ENCODE measurements at places on chromosomes 6 and 20.

- DNase-seq, result no peak
Measured at GRCh38 chr6:73079978-73080377, 145.3 kb downstream of the KHDC1L start.

DNA sequence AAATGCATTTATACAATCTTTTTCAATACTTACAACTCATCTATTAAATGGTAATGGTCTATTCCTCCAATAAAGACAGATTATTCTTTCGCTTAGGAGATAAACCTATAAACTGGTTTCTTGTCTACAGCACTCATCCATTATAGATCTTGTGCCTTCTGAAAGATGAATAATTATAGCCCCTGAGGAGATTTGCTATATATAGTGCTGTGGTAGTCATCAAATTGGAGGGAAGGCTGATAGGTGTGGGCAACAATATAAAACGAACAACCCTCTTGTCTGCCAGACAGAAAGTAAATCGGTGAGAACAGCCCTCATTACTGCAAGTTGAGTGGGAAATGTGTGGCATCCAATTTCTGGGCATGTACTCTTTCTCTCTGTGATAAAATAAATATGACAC, 292.5 kb upstream of the CNR1 start:
- no peak for DNase-seq

DNA sequence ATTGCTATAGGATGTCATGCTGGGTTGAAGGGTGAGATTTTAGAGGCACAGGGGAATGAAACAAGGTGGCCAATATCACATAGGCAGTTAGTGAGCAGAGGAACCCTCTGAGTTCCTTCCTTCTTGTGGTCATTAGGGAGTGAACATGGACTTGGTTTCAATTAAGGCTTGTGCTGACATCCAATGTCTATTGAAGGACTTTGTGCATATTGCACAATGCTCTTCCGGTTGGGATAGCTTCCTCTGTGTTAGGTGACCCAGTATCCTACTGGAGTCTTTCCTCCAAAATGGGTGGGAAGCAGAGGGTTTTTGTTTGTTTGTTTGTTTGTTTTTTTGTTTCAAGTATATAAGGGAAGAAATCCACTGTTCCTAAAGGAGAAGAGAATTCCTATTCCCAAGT, 98.5 kb downstream of the HDGFL1 start:
- DNase-seq, result no peak

DNA sequence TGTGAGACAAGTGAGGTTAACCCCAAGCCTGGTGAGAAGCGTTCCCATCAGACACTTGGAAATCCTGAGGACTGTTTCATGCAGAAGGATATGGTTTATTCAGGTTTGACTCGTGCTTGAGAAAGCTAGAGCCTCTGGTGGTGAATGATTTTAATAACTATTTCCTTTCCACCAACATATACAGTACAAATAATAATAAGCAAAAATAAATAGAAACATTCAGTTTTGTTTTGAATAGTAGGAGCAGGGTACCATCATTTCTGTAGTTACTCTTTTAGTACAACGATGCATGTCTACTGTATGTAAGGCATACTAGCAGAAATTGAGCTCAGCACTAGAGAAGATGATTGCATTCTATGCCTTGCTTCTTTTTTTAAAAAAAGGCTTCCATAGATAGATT, 33.5 kb downstream of the PLG start:
- no peak for DNase-seq

DNA sequence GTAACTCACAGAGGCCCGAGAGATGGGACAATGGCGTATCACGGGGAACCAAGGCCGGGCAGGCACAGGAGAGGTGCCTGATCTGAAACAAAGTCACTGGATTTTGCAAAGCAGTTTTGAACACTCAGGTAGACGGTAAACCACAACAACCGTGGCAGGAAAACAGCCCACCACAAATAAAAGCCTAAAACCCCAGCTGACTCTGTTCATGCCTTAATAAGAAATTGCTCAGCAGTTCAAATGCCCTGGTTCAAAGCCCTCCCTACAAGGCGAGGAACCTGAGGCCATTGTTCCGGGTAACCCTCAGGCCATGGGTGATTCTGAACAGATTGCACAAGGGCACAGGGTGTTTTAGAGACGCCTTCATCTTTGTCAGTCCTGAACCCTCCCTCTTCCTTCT, 114.2 kb downstream of the MAP3K7 start:
- peak; percentile 57 for DNase-seq

DNA sequence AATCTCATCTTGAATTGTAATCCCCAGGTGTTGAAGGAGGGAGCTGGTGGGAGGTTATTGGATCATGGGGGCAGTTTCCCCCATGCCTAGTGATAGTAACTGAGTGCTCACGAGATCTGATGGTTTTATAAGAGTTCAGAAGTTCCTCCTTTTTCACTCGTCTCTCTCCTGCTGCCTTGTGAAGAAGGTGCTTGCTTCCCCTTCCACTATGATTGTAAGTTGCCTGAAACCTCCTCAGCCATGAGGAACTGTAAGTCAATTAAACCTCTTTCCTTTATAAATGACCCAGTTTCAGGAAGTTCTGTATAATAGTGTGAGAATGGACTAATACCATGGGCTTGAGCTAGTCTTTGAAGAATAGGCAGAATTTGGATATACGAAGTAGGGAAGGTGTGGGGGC, 113.9 kb downstream of the RIN2 start:
- DNase-seq, result no peak

DNA sequence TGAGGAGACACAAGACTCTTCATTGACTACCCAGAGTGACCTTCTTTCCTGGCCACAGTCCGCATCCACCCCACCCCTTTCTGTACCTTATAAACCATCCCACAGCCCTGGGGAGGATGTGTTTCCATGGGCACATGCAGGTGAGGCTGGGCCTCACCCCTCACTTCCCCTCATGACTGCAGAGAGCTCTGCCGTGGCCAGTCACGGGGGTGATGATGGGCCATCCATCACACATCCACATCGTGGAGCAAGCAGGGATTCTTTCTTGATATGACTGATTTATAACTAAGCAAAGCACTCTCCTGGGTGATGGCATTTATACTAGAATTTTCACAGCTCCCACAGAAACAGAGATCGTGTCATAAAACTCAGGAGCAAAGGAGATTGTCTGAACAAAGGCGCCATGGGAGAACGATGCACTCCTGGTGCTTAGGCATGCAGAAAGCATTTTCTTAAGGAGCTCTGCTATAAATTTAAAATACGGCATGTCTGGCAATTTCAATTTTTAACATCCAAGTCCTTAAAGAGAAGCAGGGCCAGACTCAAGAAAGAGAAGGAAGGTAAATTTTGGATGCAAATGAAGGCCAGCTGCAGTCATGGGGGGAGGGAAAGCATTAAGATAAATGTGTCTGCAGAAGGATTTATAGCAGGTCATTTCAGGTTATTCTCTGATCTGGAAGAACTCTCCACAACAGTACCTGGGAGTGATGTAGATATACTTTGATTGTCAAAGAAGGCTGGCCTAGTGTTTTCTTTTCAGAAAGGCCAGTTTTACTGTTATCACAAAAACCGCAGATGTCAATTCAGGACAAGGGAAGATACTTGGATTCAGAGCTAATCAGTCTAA, 777.0 kb downstream of the C6orf118 start:
- DNase-seq, result no peak

Measured in activated T-helper 2 cell treated with anti-CD3 and anti-CD28 coated beads, Interferon-gamma antibody, Interleukin-2, Interleukin-4, amounts not matched to agents 10 μg/mL and 5 μg/mL and 100 μg/mL, durations not matched to agents 14 hours and 24 hours and 36 hours (primary cell).